Caco-2 (cell line): ENCODE measurements at places on chromosomes 6 and 20. TPM values are rescaled to one million over a fixed set of nuclear protein-coding genes. Genes with fewer than 3 reads are reported as not detected.

- DNase-seq, result no peak
Observed at GRCh38 chr6:36912586-36912985, 26.8 kb downstream of the C6orf89 start.

- DNase-seq, result no peak
Observed at GRCh38 chr6:32816746-32817204, at the start of gene HLA-DOB. HLA-DOB (minus strand) TSS chr6:32817002; CDS start chr6:32816951, 51 bp downstream.

- DNase-seq, result peak; percentile 15
Observed at GRCh38 chr6:170027647-170028043, 263.2 kb downstream of the DLL1 start.

GRCh38 chr6:25404693-25405169 lies 125.6 kb downstream of the CARMIL1 start:
- DNase-seq, result no peak

Gene HM13
- total RNA-seq, result 435 and 443 TPM in 2 replicates

- DNase-seq, result no peak
Observed at GRCh38 chr6:7646394-7646793, 56.4 kb downstream of the SNRNP48 start.

Gene C6orf15
- total RNA-seq, result not detected in 2 replicates

DNA sequence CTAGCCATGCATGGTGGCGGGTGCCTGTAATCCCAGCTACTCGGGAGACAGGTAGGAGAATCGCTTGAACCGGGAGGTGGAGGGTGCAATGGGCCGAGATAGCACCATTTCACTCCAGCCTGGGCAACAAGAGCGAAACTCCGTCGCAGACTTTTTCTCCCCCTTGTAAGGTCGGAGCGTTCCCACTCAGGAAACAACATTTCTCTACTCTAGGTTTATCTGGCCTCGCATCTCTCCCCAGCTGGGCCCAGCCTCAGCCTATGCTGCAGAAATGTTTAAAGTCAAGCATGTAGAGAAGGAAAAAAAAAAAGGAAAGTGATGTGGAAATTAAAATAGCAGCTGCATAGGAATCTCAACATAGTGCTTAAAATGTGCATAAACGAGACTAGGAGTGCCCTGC lies 172.3 kb downstream of the TRIM27 start:
- no peak for DNase-seq

Gene PAX1
- not detected in 2 replicates for total RNA-seq

DNA sequence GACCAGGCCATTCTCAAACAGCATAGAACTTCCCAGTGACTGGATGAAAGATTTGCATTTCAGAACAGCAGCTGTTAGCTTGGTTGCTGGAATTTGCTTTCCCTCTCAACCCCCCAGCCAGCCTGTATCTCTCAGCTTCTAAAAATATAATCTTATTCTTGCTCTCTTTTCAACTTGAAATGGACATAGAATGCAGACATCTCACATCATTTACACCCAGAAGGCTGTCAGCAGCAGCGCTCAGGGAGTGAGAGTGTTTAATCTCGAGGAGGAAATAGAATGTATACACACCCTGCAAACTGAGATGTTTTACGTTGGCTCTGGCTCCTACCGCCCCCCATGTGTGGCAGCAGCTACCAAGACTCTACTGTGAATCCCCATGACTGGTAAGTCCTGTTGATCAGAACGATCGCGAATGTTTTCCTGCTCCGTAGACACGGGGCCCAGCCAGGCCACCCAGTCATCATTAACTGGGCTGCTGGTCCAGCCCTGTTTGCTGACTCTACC lies 163.4 kb upstream of the SLC24A3 start:
- no peak for DNase-seq

Gene HAO1
- total RNA-seq, result not detected in 2 replicates

Gene OR14J1
- not detected in 2 replicates for total RNA-seq

- DNase-seq, result no peak
Observed at GRCh38 chr20:60877071-60877857, 374.8 kb upstream of the CDH4 start.

Gene PNLDC1
- total RNA-seq, result 0.26 and 0.32 TPM in 2 replicates

- DNase-seq, result no peak
Observed at GRCh38 chr6:45652416-45652815, 274.7 kb upstream of the SUPT3H start.
